ENCODE measurements at places on chromosomes 16 and 17. TPM values are rescaled to one million over a fixed set of nuclear protein-coding genes. Genes with fewer than 3 reads are reported as not detected.

The WFIKKN1 gene
- 0.41 TPM for polyA plus RNA-seq

The SCNN1B gene
- polyA plus RNA-seq = not detected

The ATP1B2 gene
- polyA plus RNA-seq = 18.4 TPM

The SOST gene
- 2.1 TPM for polyA plus RNA-seq

The C16orf54 gene
- polyA plus RNA-seq = 0.23 TPM

The LDHD gene
- 3.3 TPM for polyA plus RNA-seq

The G6PC1 gene
- 0.16 TPM for polyA plus RNA-seq

The MRTFB gene
- polyA plus RNA-seq = 17.4 TPM

GRCh38 chr17:14593956-14594355 is 293.1 kb downstream of the HS3ST3B1 start:
- no peak for DNase-seq

DNA sequence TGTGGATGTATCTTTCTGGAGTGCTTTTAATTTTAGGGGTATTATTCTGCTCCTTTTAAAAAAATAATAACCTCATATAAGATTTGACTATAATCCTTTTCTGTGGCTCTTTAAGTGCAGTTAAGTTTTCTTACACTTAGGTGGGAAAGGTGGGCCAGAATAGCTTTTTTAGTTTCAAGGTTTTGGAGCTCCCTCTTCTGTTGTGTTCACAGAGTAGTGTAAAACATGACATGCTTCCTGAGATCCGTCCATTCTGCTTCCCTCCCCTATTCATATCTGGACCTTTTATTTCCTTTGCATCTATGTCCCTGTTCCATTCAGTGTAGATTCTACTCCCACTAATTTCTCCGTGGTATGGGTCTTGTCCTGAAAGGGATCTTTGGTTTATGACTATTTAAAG is 12.8 kb downstream of the LRRC36 start:
- no peak for DNase-seq

DNA sequence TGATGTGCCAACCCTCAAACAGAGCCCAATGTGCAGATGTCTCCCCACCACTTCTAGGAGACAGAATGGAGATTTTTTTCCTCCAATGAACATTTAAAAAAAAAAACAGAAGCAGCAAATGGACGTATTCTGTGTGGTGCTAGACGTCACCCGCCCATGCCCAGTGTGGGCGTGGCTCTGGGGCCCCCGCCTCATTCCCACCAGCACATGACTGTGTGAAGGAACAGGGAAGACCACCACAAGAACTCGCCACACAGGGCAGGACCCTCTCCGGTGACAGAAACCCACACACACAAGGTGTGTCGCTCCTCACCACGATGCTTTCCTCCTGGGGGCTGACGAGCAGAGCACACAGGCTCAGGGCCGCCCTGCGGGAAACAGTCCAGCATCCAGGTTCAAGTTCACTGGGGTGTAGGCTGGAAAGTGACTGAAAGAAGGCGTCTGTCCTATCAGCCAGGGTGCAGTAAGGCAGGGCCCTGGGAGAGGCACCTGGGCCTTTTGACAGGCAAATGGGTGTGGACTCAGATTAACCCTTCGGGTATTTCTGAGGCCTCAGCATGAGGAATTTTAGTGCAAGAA is 53.5 kb downstream of the KLHDC4 start:
- DNase-seq = no peak

- DNase-seq = no peak
Measured at GRCh38 chr17:69056179-69056823, 4.4 kb downstream of the ABCA9 start.

- no peak for DNase-seq
Measured at GRCh38 chr16:10069374-10069773, 112.9 kb downstream of the GRIN2A start.

- no peak for DNase-seq
Measured at GRCh38 chr17:47982645-47983390, 11.9 kb downstream of the CDK5RAP3 start.

DNA sequence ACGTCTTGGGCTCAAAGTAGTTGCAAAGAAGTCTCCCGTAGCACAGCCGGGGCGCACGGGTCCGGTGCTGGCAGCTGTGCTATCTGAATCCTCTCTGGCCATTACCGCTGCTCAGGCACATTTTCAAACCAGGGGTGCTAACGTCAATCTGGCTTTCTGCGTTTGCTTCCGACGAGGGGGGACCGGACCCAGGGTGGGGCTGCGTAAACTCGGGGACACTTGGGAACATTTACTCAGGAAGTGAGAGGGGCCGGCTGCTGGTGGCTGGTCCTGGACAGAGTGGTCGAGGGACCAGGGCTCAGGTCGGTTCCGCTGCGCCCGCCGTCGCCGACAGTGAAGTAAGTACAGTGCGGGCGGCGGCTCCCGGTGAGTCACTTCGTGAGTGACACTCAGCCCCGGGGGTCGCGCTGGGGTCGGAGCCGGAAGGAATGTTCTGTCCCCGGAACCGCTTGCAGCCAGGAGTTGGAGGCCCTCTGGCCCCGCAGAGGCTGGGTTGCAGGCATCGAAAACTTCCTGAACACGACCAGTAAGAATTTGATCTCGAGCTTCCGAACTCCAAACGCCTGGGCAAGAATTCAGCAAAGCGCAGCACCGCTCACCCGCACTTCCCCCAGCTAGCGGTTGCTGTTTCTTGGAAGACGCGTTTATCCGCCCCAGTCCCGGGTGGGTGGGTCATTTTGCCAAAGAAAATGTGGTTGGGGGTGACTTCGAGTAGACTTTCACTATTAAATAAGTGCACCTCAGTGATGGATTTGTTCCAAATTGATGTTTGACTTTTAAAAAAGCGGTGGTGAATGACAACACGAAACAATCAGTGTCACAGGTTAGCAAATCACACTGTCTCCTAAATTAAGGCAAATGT is 1.4 kb upstream of the HS3ST3B1 start:
- no peak for DNase-seq

- DNase-seq = no peak
Measured at GRCh38 chr17:72946696-72947095, 145.8 kb downstream of the SLC39A11 start.

DNA sequence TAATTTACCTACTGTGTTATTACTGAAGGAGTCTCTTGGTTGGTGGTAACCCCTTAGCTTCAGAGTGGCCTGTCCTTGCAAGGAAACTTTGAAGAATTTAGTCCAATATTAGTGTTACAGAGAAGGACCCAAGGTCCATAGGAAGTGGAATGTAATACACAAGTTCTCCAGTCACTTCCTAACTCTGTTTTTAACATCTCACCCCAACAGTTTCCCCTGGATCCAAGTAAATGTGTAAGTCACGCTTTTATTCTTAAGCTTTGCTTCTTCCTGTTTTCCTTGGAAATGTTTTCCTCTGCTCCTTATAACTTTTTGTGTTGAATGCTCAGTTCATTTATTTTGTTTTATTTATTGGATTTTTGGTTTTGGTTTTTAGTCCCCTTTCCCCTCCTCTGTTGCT is 25.9 kb upstream of the RPRML start:
- DNase-seq = no peak

- DNase-seq = peak; percentile 47
Measured at GRCh38 chr16:27326738-27327585, 13.2 kb downstream of the IL4R start.

GRCh38 chr17:82216301-82217119 is 3.9 kb upstream of the CCDC57 start:
- DNase-seq = no peak

DNA sequence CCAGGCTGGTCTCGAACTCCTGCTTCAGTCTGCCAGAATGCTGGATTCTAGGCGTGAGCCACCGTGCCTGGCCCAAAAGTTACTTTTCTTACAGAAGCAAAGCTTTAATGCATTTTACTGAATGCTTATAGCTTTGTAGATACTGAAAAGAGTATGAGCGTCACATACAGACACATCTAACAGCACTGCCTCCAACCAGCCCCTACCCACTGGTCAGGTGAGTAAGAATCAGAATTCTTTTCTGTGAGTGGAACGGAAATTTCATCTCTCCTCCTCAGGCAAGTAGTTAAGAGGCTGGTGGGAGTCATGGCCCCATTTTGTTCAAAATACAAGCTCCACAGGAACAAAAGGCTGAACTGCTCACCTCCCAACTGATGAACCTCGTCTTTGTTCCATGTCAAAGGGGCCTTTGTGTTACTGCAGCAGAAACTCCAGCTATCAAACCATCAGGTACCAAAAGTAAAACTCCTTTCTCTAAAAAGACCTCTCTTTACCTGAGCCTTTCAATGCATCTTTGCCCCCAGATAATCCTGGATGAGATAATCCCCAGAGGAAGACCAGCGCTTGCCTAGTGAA is 92.4 kb upstream of the RPH3AL start:
- no peak for DNase-seq

- DNase-seq = no peak
Measured at GRCh38 chr17:2737693-2738092, 11.8 kb downstream of the CCDC92B start.

GRCh38 chr17:57331423-57331822 is 75.1 kb downstream of the MSI2 start:
- no peak for DNase-seq
